ENCODE measurements at places on chromosomes 7 and 10.

DNA sequence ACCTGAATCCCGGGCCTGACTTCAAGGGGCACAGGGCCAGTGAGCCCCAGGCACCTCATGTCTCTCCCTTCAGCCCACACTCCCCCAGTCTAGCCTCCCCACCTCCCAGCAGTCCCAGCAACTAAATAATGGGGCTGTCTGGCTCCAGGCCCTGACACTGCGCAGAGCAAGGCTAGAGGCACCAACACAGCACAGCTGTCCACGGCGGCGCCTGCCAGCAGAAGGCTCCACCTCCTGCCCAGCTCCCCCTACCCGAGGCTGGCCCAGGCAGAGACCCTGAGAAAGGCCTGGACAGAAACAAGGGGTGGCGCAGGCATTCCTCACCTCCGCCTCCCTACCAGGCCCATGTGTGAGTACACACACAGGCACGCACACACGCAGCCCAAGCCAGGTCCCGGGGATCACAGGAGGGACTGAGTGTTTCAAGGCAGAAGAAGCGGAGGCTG lies 6.1 kb downstream of the KCNH2 start:
- peak; percentile 49 for DNase-seq

DNA sequence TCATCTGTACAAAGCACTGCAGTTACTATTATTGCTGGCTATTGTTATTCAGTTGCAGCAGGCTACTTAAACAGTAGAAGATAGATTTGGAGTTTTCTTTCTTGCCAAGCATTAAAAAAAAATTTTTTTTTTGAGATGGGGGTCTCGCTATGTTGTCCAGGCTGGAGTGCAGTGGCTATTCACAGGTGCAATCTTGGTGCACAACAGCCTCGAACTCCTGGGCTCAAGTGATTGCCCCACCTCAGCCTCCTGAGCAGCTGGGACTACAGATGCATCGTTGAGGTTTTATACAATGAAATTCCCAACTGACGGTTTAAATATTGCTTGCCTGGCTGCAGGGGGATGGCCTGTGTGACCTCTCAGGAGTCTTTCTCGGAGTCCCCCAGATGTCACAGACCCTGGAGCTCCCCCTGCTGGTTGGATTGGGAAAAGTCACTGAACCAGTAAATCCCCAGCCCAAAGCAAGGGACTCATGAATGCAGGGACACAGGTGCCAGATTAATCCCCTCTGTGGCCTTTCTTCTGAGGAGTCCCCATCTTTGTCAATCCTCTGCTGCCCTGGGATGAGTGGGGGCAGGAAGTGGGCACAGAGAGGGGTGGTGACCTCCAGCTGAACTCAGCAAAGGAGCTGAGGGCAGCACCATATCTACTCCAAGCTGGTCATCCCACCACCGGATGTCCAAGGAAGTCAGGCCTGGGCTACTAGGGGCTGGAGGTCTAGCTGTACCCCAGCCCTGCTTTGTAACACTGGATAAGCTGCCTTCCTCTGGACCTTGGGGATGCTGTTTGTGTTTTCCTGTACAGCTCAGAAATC lies 149.6 kb downstream of the C10orf105 start:
- DNase-seq, result no peak

- DNase-seq, result no peak
These were observed 67.1 kb downstream of the TNS3 start for GRCh38 chr7:47514818-47515217.

DNA sequence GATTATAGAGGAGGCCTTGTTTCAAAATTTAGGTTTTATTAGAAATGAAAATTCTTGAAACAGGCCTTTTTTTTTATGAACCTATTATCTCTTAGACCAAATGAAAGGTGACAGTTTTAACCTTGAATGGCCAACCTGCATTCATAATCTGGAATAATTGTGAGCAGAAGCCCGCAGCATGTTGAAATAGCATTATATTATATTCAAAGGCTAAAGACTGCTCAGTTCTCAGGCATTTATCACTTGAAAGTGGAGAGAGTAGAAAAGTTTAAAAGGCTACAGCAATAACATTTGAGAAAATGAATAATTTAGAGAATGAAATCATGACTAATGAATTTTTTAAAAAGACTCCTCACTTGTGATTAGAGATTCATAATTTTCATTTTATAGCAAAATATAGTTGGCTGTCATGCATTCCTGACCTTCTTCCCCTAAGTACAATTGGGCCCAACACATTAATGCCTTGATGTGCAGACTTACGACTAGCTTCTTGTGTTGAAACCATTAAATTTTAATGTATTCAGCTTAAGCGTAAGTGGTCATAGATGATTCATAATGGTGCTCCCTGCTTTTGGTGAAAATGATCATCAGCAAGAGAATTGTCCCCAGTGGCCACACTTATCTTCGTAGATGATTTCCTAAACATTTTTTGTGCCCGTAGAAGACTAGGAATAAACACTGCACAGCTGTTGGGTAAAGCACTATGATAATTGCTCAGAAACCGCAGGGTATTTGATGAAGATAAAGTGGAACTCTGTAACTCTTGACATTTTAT lies 346.6 kb upstream of the BMPER start:
- no peak for DNase-seq

- no peak for DNase-seq
These were observed 586.3 kb upstream of the ANKRD30A start for GRCh38 chr10:36538953-36539586.

DNA sequence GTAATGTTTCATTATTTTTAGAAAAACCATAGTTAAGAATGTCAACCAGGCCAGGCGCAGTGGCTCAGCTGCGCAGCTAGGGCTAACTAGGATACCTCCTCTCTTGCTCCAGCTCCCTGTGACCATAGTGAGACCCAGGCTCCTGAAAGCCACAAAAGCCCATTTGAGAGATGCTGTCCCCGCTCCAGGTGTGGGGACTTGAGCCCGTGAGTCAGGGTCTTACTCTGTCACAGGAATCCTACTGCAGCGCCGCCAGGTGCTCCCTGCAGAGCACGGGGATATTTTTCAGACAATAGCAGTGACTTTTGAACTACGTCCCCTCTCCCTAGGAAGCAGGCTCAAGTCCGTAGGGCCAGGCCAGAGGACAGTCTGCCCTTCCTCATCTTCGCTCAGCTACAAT lies 75.6 kb upstream of the NRBF2 start:
- DNase-seq, result no peak
